ENCODE measurements at places on chromosomes 1 and 21.

DNA sequence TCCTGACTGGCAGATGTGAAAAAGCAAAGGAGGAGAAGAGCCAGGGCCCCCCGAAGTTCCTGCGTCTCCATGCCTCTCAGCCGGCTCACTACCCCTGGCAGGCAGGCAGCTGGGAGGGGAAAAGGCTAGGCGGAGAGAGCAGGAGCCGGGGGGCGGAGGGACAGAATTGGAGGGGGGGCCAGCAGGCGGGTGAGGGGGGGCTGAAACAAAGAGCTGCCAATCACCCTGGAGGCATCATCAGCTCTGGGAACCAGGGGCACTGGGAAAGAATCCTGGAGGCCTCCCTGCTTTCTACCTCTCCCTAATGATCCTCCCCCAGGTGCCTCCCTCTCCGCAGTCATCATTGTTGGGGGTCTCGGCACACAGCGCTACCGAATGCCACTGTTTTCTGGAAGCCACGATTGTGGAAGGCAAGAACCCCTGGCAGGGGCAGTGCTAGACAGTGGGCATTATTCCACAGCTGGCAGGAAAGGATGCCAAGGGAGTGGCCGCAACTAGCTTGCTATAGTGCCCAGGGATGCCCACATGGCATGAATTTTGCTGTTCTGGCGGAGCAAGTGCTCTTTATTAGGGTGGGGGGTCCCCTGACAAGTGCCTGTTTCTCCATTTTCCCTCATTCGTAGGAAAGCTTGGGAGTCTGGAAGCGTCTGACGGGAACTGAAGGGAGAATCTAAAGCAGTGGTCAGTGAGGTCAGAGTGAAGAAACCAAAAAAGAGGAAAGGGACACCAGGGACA lies at the start of gene THBS3:
THBS3 (minus strand) TSS at position 92 of the 735 bp plus-strand sequence; CDS start at position 71, 21 bp downstream.
- peak; percentile 27 for DNase-seq

DNA sequence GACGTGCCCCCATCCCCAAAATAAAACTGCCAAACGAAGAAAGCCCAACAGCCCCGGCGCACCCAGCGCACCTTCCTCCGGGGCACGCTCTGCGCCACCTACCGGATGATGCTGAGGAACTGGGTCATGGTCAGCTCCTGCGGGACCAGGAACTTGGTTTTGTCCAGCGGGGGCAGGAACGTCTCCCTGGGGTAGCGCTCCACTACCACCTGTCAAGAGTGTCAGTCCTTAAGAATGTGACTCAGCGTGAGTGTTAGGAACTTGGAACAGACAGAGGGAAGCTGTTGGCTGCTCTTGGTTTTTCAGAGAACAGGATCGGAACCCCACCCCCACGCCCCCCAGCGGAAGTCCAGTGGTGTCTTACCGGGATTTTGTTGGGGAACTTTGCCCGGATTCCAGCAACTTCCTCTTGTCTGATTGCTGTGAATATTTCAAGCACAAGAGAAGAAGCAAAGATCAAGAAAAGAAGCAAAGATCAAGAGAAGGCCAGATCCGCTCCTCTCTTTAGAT lies 431 bp downstream of the MAP1LC3C start:
- DNase-seq = peak; percentile 64

DNA sequence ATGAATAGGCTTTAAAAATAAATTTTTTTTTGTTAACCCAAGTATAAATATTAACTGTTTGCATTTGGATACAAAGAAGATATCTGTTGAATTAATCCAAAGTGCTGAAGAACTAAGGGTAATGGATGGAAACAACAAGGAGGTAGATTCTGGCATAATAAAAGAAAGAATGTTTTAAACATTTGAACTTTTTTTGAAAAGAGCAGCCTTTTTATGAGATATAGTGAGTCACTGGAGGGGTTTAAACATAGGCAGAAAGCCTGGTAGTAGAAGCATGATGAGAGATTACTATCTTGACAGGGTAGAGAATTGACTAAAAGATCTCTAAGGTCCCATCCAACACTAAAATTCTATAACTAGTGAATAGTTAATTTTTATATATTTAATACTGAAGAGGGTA lies 2.7 kb downstream of the MIER1 start:
- no peak for DNase-seq

DNA sequence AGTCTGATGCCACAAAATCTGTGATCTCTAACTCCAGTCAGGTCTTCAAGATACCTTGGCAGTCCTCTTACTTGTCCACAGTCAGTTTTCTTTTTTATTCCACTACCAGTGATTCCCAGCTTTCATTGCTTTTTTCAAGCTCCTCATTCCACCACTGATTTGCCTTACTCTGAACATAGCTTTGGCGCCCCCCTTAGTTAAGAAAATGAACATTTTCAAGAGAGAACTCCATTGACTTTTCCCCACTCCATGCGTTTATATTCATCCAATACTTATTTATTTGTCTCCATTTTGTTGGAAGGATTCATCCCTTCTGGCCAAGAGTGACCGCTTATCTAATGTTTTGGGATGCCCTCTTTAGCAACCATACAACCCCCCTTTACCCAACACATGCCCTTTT lies 33.9 kb upstream of the IPO9 start:
- peak; percentile 29 for DNase-seq

DNA sequence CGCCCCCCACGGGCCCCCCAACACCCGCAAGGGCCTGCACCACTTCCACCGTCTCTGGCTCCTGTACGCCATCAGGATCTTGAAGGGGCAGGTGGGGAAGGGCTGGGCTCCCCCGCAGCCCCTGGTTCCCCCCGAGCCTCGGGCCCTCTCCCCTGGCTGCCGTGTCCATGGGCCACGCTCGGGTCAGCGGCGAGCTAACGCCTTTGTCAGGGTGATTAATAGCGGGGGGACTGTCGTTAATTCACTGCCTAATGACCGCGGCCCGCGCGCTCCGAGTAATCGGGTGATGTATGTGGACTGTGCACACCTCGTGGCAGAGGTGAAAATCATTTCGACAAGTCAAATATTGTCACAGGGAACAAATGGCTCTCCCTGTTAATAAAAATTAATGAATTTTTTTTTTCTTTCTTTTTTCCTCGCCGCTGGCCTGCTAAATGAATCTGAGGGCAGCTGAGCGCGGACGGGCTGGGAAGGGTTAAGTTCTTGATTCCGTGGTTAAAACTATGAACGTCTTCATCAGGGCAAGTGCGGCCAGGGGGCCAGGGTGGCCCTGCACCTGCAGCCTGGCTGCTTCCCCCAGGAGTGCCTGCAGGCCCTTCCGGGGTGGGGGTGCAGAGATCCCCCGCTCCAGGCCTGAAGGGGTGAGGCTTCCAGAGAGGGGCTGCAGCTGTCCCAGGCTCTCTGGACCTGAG lies 100.8 kb downstream of the PRDM16 start:
- no peak for DNase-seq

DNA sequence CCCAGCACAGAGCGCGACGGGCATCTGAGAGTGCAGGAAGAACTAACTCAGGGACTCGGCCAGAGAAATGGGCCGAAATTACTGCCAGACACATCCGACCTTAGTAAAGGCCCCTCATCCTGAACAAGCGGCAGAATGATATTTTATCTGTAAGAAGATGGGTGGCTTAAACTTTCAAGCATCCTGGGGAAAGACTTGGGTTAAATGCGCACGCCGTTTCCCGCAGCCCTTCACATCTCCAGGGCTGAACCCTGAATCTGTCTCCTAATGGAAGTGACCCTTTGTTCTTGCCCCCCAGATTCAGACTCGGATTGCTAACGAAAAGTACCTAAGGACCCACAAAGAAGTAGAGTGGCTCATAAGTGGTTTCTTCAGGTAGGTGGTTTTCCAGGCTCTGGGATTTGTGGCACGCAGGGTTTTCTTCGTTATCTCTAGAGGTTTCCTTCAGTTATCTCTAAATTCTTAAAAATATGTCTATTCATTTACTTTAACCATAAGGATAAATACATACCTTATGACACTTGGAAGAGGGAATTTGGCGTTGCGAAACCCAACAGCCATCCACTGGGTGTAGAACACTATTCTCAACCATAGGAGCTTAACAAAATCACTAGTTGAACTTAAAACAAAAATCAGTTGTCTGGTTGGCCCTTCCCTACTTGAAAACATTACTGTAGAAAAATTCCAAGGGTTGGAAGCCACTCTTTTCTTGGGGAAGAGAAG lies 627 bp downstream of the RIIAD1 start:
- DNase-seq = no peak

DNA sequence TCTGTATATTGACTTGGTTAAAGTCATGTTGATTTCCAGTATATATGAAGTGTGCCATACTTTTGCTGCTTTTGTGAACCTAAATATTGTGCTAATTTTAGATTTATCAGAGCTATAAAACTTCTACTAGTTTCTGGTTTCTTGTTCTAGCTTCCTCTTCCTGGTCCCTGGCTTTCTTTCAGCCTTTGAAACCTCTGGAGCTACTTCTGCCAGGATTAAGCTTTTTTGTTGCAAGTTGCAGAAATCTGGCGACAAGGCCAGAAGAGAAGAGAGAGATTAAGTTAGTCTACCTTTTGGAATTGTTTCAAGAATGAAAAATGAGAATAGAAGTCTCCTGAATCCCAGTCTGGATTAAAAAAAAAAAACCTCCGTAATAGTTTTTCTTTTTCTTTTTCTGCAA lies 13.5 kb downstream of the RNF2 start:
- no peak for DNase-seq

DNA sequence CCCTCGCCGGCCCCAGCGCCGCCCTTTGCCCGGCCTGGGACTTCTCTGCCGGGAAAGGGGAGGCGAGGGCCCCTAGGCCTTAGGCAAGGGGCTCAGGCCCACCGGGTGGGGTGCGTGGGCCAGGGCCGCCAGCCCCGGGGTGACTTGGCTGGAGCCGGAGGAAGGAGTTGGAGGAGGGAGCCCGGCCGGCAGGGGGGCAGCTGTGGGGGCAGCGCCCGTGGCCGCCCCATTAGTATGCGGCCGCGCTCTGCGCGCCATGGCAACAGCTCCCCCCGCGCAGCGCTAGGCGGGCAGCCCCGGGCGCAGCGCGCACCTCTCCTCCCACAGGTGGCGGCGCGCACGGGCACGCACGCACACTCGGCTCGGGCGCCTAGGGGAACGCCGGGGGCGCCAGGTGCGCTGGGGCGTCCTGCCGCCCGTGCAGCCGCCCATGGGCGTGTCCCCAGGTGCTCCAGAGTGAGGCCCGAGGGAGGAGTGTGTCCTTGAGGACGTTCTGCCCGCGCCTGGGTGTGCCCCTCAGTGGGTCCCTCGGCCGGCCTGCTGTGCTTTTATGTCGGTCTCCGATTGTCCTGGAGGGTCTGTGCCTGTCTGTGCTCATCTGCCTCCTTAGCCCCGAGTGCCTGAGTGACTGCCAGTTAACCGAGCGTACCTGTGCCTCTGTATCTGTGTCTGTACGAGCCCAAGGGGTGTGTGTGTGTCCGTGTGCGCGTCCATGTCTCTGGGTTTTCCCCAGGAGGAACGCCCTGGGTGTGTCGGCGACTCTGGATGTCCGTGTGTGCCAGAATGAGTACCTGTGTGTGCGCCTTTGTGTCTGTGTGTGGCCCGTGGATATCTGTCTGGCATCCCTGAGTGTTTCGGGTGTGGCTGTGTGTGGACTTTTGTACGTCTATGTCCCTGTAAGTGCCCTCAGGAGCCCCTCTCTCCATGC lies 38.2 kb upstream of the WASF2 start:
- DNase-seq = no peak

GRCh38 chr1:232901255-232901654 lies 49.2 kb upstream of the NTPCR start:
- no peak for DNase-seq

DNA sequence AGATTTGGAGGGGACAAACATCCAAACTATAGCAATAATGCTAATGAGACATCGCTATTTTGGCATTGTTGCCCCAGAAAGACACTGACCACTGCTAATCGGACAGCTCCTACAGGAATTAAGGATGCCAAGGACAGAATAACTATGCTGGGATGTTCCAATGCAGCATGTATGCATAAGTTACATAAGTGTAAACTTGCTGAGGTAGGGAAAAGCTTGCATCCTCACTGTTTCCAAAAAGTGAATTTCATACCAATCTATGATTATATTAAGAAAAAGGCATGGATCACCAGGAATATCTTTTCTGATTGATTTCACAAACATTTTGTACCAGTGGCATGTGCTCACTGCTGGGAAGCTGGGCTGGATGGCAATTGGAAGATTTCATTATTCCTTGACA lies 45.8 kb upstream of the RALGPS2 start:
- no peak for DNase-seq

DNA sequence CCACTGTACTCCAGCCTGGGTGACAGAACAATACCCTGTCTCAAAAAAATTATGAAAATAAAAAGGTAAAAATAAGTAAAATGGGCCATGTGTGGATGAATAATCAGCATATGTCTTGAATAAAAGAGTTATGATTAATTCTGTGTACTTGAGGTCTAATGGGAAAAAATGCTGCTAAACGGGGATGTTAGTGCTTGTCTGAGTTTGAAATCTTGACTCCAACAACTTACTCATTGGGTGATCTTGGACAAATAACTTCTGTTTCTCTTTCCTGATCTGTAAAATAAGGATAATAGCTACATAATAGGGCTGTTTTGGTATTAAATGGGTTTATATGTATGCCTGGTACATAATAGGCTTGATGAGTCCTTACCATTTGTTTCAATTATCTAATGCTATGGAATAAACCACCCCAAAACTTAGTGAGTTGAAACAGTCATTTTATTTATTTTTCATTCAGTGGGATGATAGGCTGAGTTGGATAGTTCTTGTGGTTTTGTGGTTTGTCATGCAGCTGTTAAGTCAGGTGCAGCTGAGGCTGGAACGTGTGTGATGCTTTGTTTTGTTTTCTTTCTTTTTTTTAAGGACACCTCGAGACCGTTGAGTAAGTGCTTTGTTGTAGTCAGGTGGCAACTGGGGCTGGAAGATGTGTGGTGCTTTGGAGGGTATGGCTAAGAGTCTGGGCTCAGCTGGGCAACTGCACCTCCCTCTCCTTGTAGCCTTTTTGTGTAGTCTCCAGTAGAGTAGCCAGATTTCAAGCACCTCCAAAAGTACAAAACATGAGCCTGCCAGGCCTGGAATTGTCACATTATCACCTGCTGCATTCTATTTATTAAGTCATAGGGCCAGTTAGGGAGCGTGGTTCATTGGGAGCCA lies 4.9 kb downstream of the MDM4 start:
- peak; percentile 52 for DNase-seq

DNA sequence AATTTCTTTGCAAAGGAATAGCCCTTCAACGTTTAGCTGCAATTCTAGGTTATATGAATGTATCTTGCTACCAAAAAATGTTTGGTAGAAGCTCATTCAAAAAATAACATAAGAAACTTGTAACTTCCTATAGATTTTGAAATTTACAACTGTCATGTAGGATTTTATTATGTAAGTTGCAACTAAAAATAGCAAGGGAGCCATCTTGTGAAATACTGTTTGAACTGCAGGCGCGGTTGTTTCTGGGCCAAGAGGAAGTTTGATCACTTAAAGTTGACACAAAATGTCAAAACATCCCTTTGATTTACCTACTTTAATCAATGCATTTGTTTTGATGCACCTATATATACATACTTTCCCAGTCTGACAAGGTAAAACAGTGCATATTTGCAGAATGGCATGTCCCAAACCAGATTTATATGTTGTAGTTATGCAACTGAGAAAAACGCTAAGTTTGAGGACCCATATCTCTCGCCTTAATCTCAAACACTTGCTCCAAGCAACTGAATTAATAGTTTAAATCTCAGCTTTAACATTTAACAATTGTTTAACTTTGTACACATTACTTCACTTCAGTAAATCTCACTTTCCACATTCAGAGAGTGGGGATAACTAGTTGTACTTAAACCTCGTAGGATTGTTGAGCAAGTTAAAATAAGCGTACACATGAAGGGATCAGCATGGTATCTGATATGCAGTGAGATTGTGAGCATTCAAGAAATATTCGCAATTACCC lies 63.9 kb downstream of the KCNK2 start:
- DNase-seq = peak; percentile 37

Measured in brain microvascular endothelial cell (primary cell).